Sigmoid colon (tissue), 7 donors: ENCODE measurements at places on chromosomes 6 and 20. TPM values are rescaled to one million over a fixed set of nuclear protein-coding genes. Genes with fewer than 3 reads are reported as not detected.

The TBXT gene
- total RNA-seq: not detected

GRCh38 chr6:107321793-107322192 is 137.6 kb downstream of the PDSS2 start:
- DNase-seq: no peak

The POU5F1 gene
- total RNA-seq: 0.16 TPM

The GJA1 gene
- total RNA-seq: 21.3 TPM

DNA sequence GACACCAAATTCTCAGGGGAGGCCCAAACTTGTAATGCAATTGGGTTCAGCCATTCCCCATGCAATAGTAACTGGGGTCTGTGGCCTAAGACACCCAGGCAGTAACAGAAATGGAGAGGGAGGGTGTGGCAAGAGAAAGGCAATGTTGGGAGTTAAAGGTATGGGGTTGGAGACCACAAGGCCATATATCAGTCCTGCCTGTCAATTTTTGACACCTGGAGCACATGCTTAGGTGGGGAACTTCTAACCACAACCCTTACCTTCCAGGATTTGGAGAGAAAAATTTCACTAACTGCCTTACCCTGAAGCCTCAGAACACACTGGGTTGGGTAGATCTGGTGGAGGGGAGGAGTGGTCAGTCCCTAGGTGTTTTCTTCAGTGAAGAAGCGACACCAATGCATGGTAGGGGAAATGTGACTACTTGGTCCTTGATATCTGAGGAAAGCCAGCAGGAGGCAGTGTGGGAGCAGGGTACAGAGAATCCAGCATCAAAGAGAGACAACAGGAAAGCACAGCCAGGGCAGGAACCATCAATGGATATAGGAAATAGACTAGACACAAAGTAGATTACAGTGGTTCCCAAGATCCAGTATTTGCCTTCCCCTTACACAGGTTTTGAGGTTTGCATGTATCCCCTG is 6.8 kb upstream of the USP49 start:
- DNase-seq: no peak

The SIM1 gene
- total RNA-seq: not detected

GRCh38 chr20:44646023-44646640 is 5.4 kb downstream of the ADA start:
- DNase-seq: no peak

The SPEF1 gene
- not detected for total RNA-seq

- no peak for DNase-seq
Measured at GRCh38 chr20:53800883-53801604, 207.4 kb upstream of the ZNF217 start.

The C20orf141 gene
- total RNA-seq: not detected

DNA sequence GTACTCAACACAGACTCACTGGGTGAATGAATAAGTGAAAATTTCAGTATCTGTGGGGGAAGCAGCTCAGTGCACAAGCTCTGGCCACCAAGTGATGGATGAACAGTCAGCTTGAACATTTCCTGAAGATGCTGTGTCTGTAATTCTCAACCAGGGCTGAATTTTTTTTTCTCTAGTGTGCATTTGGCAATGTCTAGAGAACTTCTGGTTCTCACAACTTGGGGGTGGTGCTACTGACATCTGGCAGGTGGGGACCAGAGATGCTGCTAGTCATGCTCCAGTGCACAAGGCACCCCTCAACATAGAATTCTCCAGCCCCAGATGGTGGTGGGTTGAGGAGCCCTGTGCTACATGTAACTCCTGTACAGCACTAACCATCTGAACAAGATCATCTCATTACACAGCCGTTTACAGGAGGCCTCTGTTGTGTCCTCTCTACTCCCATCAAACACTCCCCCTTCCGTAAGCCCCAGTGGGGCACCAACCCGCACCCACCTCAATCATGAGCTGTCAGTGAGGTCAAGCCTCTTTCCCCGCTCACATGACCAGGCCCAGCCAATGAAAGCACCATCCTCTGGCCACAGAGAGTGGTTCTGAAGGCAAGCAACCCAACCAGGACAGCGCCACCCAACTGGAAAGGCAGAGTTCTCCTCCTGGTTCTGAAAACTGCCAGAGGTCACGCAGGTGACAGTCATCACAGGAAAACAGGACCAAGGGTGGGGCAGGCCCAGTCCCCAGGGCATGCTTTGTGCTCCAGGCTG is 103.9 kb upstream of the PMEPA1 start:
- DNase-seq: peak; percentile 35

The RAD21L1 gene
- total RNA-seq: not detected

- no peak for DNase-seq
Measured at GRCh38 chr6:53974941-53975340, 136.3 kb upstream of the MLIP start.

The GLP1R gene
- not detected for total RNA-seq

DNA sequence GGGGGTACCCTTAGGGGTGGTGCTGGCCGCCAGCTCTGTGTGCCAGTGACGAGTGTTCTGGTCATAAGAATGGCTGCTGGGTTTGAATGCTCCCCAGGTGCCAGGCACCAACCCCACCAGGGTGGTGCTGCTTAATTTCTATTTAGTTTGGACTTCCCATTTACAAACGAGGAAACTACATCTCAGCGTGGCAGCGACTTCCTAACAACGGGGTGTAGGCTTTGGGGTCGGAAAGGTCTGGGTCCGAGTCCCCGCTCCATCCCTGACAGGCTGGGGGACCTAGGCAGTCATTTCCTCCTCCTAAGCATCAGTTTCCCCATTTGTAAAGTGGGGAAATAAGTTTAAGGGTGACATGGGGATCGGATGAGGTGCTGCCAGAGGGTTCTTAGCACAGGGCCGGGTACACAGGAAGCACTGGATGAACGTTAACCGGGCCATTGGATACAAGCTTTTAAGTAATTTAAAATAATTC is 30.3 kb downstream of the CEBPB start:
- DNase-seq: no peak

DNA sequence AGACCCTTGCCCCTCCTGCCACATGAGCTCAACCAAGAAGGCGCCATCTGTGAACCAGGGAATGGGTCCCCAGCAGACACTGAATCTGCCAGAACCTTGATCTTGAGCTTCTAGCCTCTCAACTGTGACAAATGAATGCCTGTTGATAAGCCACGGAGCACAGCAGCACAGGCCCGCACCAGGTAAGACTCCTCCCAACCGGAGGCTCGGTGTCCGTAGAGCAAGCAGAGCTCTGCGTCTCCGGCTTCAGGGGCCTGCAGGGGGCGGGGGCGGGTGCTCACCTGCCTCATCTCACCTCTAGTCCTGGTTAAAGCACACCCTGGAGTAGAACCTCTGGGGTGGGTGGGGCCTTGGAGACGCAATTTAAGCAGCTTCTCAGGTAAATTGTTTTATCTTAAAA is 122.7 kb downstream of the SMOC2 start:
- DNase-seq: no peak

The MYH7B gene
- 0.66 TPM for total RNA-seq

DNA sequence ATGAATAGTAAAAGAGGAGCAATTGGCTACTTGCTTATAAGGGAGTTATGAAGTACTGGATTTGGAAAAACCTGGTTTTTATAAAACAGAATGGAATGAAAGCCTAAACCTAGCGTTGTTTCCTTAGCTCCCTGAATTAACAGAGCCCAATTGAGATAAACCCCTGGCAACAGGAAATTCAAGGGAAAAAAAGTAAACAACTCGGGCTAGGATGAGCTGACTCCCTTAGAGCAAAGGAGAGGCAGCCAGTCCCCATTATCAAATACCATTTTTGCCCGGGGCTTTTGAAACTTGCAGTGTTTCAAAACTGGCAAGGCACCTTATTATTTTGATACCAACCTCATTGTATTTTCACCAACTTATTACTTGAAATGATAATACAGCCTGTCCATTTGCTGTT is 587.5 kb downstream of the CD109 start:
- DNase-seq: no peak

- peak; percentile 62 for DNase-seq
Measured at GRCh38 chr20:25277941-25278521, 30.1 kb downstream of the PYGB start.

The DCDC2 gene
- total RNA-seq: not detected

DNA sequence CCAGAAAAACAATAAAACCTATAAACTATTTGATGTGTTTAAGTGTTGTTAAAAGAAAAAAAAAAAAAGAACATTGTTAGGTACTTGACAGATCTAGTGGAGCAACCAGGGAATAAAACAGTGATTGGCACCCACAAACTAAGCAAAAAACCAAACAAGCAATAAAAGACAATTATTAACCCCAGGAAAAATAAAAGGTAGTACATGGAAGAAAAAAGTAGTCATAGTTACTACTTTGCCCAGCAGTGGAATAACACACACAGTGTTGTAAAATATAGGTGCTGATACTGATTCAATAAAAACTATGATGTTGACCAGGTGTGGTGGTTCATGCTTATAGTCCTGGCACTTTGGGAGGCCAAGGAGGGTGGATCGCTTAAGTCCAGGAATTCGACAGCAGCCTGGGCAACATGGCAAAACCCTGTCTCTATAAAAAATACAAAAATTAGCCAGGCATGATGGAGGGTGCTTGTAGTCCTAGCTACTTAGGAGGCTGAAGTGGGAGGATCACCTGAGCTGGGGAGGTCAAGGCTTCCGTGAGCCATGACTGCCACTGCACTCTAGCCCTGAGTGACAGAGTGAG is 43.9 kb downstream of the PIGU start:
- DNase-seq: no peak

The RNF39 gene
- total RNA-seq: not detected

The MRAP2 gene
- 0.55 TPM for total RNA-seq

GRCh38 chr6:44734886-44735629 is 347.6 kb downstream of the CDC5L start:
- DNase-seq: no peak

The ZNF165 gene
- total RNA-seq: 0.28 TPM

GRCh38 chr6:149965194-149966020 is 1.7 kb downstream of the ULBP1 start:
- DNase-seq: no peak

The CAP2 gene
- total RNA-seq: 48.3 TPM

DNA sequence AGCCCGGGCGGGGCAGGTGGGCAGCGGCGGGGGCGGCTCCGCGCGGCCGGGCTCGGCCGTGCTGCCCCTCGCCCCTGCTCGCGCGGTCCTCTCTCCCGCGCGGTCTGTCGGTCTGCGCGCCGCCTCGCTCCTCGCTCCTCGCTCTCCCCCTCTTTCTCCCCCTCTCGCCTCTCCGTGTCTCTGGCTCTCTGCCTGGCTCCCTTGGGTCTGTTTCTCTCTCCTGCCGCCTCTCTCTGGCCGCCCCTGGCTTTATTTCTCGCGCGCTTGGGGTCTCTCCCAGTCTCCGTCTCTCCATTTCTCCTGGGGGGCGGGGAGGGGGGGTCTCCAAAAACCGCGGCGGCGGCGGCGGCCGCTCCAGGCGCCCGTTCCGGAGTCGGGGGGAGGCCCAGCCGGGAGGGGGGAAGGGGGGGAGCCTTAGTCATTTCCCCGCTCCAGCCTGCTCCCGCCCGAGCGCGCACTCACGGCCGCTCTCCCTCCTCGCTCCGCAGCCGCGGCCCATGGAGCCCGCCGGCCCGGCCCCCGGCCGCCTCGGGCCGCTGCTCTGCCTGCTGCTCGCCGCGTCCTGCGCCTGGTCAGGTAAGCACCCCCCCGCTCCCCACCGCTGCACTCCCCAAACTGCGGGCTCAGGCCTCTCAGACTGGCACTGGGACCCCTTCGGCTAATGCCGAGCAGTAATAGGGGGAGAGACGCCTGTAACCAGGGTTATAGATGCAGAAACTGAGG is at the start of gene SIRPA:
SIRPA (plus strand) TSS at position 457 of the 723 bp plus-strand sequence; CDS start at position 498, 41 bp downstream.
- peak; percentile 88 for DNase-seq

- DNase-seq: no peak
Measured at GRCh38 chr6:31681135-31681671, 336 bp upstream of the LY6G5C start.

DNA sequence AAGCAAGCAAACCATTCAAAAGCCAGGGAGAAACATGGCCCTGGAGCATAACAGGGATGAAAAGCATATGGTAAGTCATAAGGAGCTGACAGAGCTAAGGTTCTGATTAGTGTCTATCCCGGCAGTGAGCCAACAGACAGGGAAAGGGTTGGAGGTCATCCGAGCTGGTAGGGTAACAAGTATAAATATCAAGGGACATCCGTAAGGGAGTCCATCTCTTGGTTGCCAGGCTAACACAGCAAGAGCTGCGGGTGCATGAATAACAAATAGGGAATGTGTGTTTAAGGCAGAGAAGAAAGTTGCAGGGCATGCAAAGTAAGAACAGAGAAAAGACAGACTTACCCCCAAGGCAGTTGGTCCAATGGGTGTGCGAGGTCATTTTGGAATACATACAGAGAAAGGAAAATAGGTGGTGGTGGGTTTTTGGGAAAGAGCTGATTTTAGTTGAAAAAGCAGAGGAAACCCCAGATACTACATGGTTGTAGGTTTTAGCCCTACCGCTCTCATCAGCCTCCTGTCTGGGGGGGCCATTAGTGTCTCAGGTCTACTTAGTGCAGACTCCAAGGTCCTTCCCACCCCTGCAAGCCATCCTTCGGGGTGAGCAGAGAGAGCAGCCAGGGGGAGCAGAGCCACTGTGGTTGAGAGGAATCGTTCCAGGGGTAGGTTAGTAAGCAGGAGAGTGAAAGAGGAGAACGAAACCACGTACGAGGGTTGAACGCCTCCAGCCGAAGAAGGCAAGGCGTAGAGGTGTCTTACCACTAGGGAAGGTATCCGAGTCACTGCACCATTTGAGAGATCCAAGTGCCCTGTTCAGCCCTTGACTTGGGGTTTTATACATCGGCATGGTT is at the start of gene ERVFRD-1:
ERVFRD-1 (minus strand) TSS at position 805 of the 848 bp plus-strand sequence. CDS start 6,415 bp downstream, outside the sequence.
- no peak for DNase-seq

GRCh38 chr6:37673436-37673835 is 24.2 kb downstream of the MDGA1 start:
- no peak for DNase-seq

DNA sequence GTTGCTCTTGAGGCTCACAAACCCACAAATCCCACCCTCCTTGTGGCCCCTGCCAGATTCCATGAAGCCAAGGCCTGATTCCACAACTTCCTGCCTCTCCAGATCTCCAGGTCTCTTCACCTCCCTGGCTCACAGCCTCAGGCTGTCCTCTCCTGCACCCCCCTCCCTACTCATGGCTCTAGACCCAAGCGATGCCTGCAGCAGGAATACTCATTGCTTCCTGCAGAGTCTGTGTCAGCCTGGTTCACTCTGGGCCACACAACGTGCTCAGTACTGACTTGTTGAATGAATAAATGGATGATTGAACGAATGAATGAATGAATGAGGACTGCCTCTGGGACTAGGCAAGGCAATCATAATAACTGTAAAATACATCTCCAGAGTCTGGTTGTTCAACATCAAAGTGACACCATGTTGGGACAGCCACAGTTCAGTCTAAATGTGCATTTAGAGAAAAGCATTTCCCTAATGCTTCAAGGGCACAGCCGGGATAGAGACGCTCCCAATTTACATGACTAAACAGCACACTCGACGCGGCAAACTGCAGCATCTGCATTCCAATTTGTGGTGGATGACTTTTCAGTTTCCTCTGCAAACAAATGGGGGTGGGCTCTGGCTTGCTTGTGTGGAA is 139.9 kb downstream of the GRM4 start:
- no peak for DNase-seq
